NCI-H1417 (cell line): ENCODE measurements at places on chromosomes 12 and 14.

GRCh38 chr14:92164958-92165357 lies 43.2 kb downstream of the CPSF2 start:
- DNase-seq, result no peak

GRCh38 chr12:58819985-58820384 lies 100.3 kb downstream of the LRIG3 start:
- DNase-seq, result no peak

GRCh38 chr14:94040247-94040646 lies 14.1 kb downstream of the OTUB2 start:
- DNase-seq, result no peak

GRCh38 chr14:75141062-75141461 lies 14.2 kb upstream of the NEK9 start:
- DNase-seq, result no peak

- DNase-seq, result no peak
These were observed 55.8 kb downstream of the PAWR start for GRCh38 chr12:79634957-79635471.

DNA sequence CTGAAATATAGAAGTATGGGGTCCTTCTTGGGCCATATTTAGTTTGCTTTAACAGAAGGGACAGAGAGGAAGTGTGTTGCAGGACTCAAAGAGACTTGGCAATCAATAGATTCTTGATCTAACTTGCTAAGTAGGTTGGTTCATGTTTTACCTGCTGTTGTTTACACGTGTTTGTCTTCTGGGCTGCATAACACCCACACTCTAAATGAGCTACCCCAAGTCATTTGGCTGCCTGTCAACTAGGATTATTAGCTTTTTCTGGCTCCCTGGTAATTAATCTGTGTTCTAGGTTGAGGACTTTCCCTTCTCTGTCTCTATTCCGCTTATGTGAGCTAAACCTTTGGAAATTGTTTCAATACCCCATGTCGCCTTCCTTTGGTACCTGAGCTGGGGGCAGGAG lies 10.1 kb upstream of the TBPL2 start:
- no peak for DNase-seq
